Caco-2 (cell line): ENCODE measurements at places on chromosomes 6 and 20.

DNA sequence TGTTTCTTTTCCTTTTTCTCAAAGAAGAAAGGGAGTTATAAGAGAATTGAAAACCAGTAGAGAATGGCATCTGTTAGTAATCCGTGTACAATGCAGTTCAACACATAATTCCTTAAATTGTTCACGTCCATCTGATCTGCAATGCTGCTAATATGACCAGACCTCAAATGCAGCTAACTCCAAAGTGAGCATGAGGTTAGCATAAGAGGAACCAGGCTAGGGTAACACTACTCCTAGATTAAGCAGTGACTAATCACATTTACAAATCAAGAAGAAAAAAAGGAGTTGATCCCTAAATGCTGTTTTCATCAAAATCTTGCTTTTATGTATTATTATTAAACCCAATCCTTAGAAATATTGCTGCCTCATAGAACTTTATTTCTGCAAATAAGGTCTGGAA, 432.7 kb upstream of the ARID1B start:
- H3K36me3 ChIP-seq, result no peaks in the 10 kb centered on the region
- H3K27me3 ChIP-seq, result no peaks in the 10 kb centered on the region
- DNase-seq, result no peak
- H3K4me3 ChIP-seq, result no peak overlapping the region
- no peak overlapping the region for H3K27ac ChIP-seq
- H3K4me1 ChIP-seq, result no peaks in the 10 kb centered on the region

DNA sequence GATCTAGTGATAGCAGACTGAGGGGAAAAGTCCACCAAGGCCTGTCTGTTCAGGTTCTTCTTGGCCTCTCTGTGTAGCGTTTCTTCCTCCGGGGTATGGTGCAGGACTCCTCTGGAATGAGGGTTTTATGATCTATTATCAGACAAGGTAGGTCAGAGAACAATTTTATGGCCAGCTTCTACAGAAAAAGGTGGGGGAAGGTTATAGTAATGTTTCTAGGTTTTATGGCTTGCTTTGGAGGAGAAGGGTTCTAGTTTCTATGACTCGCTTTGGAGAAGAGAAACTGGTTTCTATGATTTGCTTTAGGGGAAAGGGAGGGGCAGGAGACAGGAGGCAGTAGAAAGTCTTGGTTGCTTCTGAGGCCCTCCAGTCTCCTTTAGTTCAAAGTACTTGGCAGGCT, 144.8 kb upstream of the LAMA2 start:
- H3K27me3 ChIP-seq, result no peaks in the 10 kb centered on the region
- H3K4me3 ChIP-seq, result no peak overlapping the region
- no peak overlapping the region for H3K27ac ChIP-seq
- peak; percentile 58 for DNase-seq
- no peaks in the 10 kb centered on the region for H3K36me3 ChIP-seq

GRCh38 chr20:36340593-36340990, 34.5 kb downstream of the DLGAP4 start:
- no peaks in the 10 kb centered on the region; the same call in none of the 2 replicates for H3K27me3 ChIP-seq
- no peak overlapping the region for H3K27ac ChIP-seq
- no peak for DNase-seq
- H3K4me1 ChIP-seq, result no peaks in the 10 kb centered on the region
- no peak overlapping the region for H3K4me3 ChIP-seq

- DNase-seq, result no peak
- H3K27ac ChIP-seq, result no peak overlapping the region
- H3K4me3 ChIP-seq, result no peak overlapping the region
- peaks cover 13% of the 10 kb centered on the region; the same call in 1 of the 2 replicates for H3K4me1 ChIP-seq
Measured at GRCh38 chr6:167907837-167908681, 81.3 kb downstream of the AFDN start.

- no peak overlapping the region for H3K4me3 ChIP-seq
- H3K4me1 ChIP-seq, result peaks cover 4% of the 10 kb centered on the region; the same call in 1 of the 2 replicates
- H3K36me3 ChIP-seq, result no peaks in the 10 kb centered on the region
- no peaks in the 10 kb centered on the region for H3K27me3 ChIP-seq
- DNase-seq, result no peak
Measured at GRCh38 chr6:125213939-125214338, 60.4 kb downstream of the TPD52L1 start.

- no peaks in the 10 kb centered on the region for H3K36me3 ChIP-seq
- H3K4me3 ChIP-seq, result no peak overlapping the region
- DNase-seq, result no peak
- no peak overlapping the region for H3K27ac ChIP-seq
- H3K4me1 ChIP-seq, result peaks cover 8% of the 10 kb centered on the region
- no peaks in the 10 kb centered on the region; the same call in none of the 2 replicates for H3K27me3 ChIP-seq
Measured at GRCh38 chr20:38873050-38873581, 53.1 kb upstream of the FAM83D start.

DNA sequence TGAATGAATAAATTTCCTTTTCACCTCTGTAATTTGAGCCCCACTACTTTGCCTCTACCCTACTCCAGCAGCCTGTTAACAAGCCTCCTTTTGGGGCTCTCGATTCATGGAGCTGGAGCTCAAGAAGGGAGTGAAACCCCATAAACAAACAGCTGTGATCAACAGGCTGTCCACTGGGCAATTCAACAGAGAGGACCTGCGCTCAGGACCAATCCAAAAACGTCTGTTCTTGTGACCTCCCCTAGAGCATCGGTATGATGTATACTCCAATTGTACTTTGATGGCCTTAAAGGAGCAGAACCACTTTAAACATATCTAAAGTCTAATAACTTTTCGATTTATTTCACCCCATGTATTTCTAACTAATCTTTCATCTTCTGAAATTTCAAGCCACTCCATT, 37.4 kb downstream of the HIVEP2 start:
- H3K36me3 ChIP-seq, result no peaks in the 10 kb centered on the region
- no peak overlapping the region for H3K4me3 ChIP-seq
- H3K4me1 ChIP-seq, result no peaks in the 10 kb centered on the region
- DNase-seq, result no peak
- no peak overlapping the region for H3K27ac ChIP-seq

- peak; percentile 88 for DNase-seq
- peaks cover 22% of the 10 kb centered on the region for H3K4me1 ChIP-seq
- peak overlapping the region; percentile 70 for H3K27ac ChIP-seq
Measured at GRCh38 chr20:36454698-36455427, 86.5 kb upstream of the MYL9 start.

- no peak overlapping the region for H3K27ac ChIP-seq
- no peak overlapping the region for H3K4me3 ChIP-seq
- no peak for DNase-seq
Measured at GRCh38 chr6:96621983-96622382, 59.1 kb downstream of the FHL5 start.

DNA sequence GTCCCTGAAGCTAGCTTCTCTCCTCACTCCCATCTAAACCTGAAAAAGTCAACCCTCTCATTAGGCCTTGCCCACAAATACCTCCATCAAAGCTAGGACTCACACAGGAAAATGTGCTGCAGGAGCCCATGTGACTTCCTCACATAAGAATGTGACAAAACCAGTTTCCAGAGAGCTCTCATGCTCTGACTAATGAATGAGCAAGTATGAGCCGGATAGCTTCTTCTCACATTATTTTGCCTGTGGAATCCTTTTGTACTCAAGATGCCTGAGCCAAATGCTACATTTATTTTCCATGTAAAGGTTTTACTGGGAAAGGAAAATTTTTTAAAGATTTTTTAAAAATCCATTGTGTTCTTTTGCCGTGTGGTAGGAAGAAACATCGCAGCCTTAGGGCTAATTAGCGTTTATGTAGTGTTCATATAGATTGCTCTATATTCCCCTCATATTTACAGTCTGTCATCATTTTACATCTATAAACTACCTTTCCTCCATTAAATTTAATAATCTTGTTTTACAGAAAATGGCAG, 68.6 kb upstream of the CCN6 start:
- no peaks in the 10 kb centered on the region for H3K36me3 ChIP-seq
- peaks cover 26% of the 10 kb centered on the region for H3K4me1 ChIP-seq
- peak; percentile 71 for DNase-seq
- H3K4me3 ChIP-seq, result no peak overlapping the region
- H3K27ac ChIP-seq, result peak overlapping the region; percentile 95

DNA sequence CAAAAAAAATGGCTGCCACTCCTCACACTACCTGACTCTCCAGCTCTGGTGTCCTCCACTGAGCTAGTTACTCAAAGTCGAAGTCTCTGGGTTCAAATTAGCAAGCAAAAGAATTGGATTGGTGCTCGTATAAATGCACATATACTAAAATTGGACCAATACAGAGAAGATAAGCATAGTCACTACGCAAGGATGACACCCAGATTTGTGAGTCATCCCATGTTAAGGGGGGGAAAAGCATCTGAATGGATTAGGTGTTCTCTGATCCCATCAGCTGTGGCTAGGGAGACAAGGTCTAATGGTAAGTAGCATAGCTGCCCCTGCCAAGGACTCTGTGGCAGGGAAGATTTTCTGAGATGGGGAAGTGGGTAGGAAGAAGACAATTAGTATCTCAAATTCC, 18.3 kb upstream of the AMD1 start:
- H3K36me3 ChIP-seq, result no peaks in the 10 kb centered on the region
- no peak for DNase-seq
- H3K4me3 ChIP-seq, result no peak overlapping the region
- no peak overlapping the region for H3K27ac ChIP-seq
- no peaks in the 10 kb centered on the region for H3K4me1 ChIP-seq
- no peaks in the 10 kb centered on the region for H3K27me3 ChIP-seq

- no peaks in the 10 kb centered on the region for H3K36me3 ChIP-seq
- H3K4me1 ChIP-seq, result no peaks in the 10 kb centered on the region; the same call in 1 of the 2 replicates
- H3K27me3 ChIP-seq, result no peaks in the 10 kb centered on the region
- no peak overlapping the region for H3K4me3 ChIP-seq
- DNase-seq, result peak; percentile 27
Measured at GRCh38 chr20:42949950-42950349, 239.8 kb downstream of the PTPRT start.

DNA sequence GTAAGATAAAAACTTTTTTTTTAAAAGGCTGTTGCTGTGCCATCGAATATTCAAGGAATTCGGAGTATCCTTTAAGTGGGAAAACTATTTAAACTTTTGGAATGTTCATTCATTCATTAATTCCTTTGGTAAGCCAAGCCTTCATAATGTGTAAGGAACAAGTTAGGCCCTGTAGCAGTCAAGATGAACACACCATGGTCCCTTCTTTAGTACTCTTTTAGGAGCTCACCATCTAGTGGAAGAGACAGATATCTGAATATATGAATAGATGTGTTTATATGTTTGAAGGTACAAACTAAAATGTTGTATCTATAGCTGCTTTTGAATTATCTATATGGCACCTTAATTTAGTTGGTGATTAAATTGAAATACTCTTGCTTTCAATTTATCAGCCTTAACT, 5.8 kb downstream of the SPO11 start:
- H3K36me3 ChIP-seq, result no peaks in the 10 kb centered on the region
- H3K27me3 ChIP-seq, result no peaks in the 10 kb centered on the region
- no peak for DNase-seq
- H3K4me3 ChIP-seq, result no peak overlapping the region
- H3K4me1 ChIP-seq, result peaks cover 12% of the 10 kb centered on the region
